ENCODE measurements at places on chromosomes 7 and 10.

DNA sequence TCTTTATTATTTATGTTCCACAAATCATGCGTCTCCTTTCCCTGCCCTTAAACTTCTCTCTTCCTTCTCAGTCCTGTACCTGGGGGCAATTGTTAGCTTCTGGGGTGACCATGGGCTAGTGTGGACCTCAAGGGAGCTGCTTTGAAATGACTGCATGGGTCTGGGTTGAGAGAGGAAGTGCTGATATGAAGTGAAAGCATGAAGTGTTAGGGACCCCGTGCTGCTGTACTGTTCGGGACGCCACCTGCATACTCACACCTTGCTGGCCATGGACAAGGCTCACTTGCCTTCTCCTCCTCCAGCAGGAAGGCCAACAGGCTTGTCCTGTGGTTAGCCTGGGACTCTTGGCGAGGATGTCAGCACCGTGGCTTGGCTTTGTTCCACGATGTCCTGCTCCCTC is 56.7 kb downstream of the MTPN start:
- no peak for DNase-seq

- DNase-seq, result no peak
Measured at GRCh38 chr10:95963202-95963990, 55.6 kb downstream of the CC2D2B start.

GRCh38 chr7:47150497-47151260 is 431.2 kb downstream of the TNS3 start:
- DNase-seq, result no peak

- no peak for DNase-seq
Measured at GRCh38 chr10:72121389-72121788, 33.0 kb upstream of the SPOCK2 start.

Measured in activated CD4-positive, alpha-beta memory T cell treated with anti-CD3 and anti-CD28 coated beads for 36 hours (primary cell).